ENCODE measurements at places on chromosomes 5 and 9.

GRCh38 chr5:33886283-33886682, 5.5 kb downstream of the ADAMTS12 start:
- no peak for DNase-seq

DNA sequence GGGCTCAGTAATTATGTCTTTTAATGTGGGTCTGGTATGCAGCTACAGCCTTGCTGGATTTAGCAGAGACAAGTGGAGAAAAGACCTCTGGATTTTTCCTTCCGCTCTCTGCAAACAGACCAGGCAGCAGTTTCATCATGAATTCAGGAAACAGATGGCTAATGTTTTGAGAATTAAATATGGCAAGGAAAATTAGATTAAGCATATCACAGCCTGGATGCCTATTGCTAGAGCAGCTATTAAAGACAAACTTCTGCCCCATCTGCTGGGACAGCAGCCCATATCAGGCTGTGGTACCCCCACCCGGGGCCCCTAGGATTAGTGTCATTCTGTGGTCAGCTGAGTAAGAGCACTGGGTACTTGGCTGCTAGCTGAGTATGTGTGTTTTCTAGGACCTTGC, 6.2 kb downstream of the SKP2 start:
- no peak for DNase-seq

GRCh38 chr9:129919277-129919676, 84.0 kb downstream of the USP20 start:
- DNase-seq: no peak

- DNase-seq: no peak
Measured at GRCh38 chr9:5978523-5978922, 36.9 kb downstream of the RANBP6 start.

All from iPS DF 19.7 (cell line).